ENCODE measurements at places on chromosomes 13 and 19.

GRCh38 chr19:23762884-23763711 lies 4.4 kb upstream of the ZNF681 start:
- peak; percentile 89 for DNase-seq

DNA sequence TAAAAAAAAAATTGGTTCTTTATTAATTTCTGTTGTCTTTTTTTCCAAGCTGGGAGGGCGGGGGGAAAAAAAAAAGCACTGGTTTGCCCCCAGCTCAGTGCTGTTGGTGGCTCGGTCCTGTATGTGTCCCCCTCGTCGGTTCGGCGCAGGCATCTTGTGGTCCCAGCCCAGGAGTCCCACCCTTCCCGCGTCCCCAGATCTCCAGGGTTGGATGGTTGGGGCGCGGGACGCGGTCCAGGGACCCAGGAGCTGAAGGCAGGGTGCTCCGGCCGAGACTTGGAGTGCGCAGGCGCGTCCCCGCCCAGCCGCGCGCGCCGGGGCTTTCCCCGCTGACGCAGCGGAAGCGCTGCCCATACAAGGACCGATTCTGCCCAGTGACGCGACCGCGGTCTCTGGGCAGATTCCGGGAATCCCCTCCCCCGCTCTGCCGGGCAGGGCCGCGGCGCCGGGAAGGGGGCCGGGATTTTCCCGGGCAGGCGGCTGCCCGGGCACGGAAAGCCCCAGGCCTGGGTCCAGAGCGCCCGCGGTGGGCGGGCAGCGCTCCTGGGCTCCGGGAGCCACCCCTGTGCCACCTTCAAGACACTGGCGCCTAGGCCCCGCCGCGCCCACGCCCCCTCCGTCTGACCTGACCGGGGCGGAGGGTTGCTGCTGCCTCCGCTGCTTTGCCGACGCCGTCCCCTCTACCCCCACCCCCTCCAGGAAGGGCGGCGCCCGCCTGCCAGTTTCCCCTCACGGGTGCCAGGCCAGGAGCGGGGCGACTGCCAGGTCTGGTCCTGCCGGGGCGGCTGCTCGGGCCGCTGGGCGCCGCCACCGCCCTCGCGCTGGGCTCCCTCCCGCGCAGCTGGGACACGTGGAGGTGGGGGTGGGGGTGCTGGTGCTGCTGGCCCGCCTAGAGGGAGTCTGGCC lies 2.3 kb downstream of the JUNB start:
- DNase-seq = peak; percentile 94

DNA sequence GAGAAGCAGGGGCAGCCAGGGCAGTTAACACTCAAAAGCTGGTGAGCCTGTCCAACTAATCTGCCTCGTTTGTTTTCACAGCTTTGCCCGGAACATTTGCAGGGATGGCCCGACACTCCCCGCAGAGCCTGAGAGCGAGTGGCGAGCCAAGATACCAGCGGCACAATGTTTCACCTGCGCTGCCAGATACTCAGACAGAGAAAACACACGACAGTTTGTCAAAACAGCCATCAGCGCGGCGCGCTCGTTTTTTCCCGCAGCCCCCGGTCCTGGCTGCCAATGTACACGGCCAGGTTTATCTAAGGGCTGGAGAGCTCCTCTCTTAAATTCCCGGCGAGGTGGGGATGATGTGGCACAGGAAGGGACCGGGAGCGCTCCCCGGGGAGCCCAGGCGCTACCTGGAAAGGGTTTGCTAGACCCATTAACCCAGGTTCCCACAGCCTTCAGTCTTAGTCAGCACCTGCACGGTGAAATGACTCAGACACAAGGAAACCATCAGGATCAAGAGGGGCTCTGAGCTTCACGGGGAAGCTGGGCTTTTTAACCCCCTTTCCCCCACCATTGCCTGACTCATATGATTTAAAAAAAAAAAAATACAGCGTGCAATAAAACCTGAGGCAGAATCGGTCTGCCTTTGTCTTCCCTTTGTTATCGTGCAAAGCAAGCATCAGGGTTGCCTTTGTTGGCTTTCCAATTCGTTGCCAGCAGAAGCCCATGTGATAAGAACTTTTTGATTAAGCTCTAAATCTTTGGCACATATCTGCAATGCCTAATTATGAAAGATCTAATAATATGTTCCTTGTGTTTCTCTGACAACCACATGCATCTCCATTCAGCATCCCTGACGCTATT lies 186.2 kb downstream of the EFNB2 start:
- no peak for DNase-seq

GRCh38 chr19:7744199-7744786 lies 3.0 kb downstream of the CD209 start:
- DNase-seq = no peak

DNA sequence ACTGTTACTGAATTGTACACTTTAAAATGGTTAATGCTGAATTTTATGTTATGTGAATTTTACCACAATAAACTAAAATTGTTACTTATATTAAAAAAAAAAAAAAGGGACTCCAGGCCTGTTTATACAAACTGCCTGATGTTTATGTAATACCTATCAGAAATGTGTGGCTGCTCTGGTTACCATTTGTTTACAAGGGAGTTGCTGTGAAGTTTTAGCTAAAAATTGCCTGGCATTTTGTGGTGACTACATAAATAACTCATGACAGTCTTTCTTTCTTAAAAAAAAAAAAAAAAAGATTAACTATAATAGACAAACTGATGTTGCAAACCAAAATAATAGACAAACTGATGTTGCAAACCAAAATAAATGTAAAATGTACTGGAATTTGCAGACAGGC lies 71.8 kb downstream of the CDADC1 start:
- DNase-seq = no peak

- DNase-seq = no peak
Measured at GRCh38 chr13:93116809-93117208, 109.8 kb upstream of the GPC6 start.

DNA sequence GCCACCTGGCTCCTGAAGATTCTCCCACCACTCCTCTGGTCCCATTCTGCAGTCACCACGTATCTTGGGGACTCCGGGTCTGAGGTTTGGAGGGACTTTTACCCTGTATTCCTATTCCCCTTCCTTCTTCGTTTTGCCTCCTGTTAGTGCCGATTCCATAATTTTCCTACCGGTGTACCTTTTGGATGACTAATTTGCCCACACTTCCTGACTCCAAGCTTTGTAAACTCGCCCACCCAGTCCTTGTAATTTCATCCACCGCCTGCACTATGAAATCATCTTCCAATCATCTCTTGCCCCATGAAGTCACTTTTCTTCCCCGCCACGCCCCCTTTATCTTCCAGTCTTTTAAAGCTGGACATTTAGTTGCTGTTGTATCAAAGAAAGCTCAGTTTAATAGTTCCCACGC lies 572 bp downstream of the UCHL3 start:
- DNase-seq = no peak

DNA sequence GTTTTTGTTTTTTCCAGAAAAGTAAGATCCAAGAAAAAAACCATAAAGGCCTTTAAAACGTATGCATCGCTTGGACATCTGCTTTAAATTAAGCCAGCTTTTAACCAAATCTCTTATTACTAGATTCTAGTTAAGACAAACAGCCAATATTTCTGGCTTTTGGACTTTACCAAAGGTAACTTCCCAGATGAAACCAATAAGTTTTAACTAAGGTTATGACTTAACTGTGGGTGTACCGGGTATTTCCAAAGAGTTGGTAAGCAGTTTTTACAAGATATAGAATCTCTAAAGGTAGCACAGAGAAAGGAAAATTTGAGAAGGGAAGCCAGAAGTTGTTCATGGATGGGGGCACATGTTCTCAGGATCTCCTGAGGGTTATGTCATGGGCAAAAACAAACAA lies 34.0 kb downstream of the CEACAM1 start:
- no peak for DNase-seq

GRCh38 chr13:97946951-97947588 lies 6.4 kb upstream of the IPO5 start:
- no peak for DNase-seq

DNA sequence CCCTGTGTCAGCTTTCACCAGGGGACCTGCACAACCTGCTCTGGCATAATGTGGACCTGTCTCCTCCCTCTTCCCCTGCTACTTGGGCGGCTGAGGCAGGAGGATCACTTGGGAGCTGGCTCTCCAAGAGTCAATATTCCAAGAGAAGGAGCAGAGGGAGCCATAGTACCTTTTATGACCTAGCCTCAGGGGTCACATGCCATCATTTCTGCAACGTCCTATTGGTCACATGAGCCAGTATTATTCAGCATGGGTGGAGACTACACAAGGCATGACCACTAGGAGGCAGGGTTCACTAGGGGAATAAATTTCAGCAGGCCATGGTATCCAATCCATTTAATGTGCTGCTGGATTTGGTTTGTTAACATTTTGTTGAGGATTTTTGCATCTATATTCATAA lies 12.0 kb upstream of the SHFL start:
- DNase-seq = no peak

GRCh38 chr19:50722201-50723013 lies 757 bp upstream of the CLEC11A start:
- no peak for DNase-seq

- no peak for DNase-seq
Measured at GRCh38 chr19:28793391-28794168, 419.4 kb downstream of the UQCRFS1 start.

DNA sequence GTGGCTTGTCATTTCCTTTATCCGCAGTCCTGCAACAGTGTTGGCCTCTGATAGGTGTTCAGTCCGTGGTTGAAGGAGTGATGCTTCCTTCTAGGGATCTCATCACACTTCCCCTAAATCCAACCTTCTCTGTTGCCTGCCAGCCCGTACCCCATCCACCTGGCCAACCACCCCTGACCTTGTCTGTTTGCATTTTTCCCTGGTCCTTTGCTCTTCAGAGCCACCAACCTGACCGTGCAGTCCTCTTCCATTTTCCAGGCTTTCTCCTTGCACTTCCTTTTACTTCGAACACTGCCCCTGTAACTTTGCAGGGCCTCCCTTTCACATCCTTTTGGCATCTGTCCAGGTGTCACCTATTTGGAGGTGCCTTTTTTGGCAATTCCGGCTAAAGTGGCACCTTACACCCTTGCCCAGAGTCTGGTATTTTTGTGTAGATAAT lies 696 bp downstream of the ZNF460 start:
- no peak for DNase-seq

- peak; percentile 10 for DNase-seq
Measured at GRCh38 chr19:27738569-27739193, 1474.3 kb downstream of the UQCRFS1 start.

GRCh38 chr19:3184847-3185460 lies 776 bp upstream of the NCLN start:
- no peak for DNase-seq

GRCh38 chr19:10112037-10112761 lies 706 bp downstream of the P2RY11 start:
- no peak for DNase-seq

DNA sequence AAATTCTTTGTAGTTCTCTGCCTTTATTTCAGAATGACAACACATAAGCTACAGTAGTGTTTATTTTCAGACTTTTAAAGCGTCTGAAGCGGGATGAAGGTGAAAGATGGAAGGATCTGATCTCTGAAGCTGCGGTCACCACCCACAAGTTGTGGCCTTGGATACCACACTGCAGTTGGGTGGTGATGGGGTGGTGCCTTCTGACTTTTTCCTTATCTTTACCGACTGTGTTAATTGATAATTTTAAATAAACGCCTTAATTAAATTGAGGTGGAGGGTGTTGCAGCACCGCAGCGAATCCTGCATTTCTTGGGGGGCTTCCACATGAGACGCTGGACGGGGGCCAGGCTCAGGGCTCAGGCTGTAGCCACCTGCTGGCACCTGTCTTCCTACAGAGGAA lies 1.3 kb downstream of the TFDP1 start:
- no peak for DNase-seq

GRCh38 chr13:114166381-114167131 lies 12.5 kb upstream of the CFAP97D2 start:
- DNase-seq = peak; percentile 58

- no peak for DNase-seq
Measured at GRCh38 chr19:55253842-55254624, 4.8 kb downstream of the PPP6R1 start.

- DNase-seq = no peak
Measured at GRCh38 chr13:38255600-38255999, 94.1 kb upstream of the UFM1 start.

DNA sequence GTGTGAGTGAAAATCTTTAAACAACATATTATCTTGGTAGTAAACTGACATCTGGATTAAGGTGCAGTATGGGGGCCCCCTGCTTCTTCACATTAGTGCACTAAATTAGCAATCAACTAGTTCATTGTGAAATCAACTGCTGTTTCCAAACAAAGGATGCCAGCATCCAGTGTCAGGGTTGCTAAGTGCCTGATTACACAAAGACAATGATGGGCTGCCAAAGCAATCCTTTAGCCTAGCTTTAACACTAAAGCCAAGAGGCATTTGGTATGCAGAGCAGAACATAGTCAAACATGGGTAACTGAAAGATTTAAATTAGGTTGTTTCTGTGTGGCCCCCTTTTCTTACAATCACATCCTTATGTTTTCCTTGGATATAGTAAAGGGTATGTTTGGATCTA lies 543.1 kb upstream of the SLITRK5 start:
- no peak for DNase-seq

GRCh38 chr19:56595548-56595899 lies 422 bp downstream of the ZNF71 start:
- no peak for DNase-seq

- no peak for DNase-seq
Measured at GRCh38 chr19:10712045-10712444, 5.8 kb upstream of the DNM2 start.

GRCh38 chr19:38527466-38528136 lies 90.2 kb downstream of the MAP4K1 start:
- DNase-seq = no peak

- DNase-seq = no peak
Measured at GRCh38 chr19:35155441-35155840, 906 bp downstream of the FXYD5 start.

DNA sequence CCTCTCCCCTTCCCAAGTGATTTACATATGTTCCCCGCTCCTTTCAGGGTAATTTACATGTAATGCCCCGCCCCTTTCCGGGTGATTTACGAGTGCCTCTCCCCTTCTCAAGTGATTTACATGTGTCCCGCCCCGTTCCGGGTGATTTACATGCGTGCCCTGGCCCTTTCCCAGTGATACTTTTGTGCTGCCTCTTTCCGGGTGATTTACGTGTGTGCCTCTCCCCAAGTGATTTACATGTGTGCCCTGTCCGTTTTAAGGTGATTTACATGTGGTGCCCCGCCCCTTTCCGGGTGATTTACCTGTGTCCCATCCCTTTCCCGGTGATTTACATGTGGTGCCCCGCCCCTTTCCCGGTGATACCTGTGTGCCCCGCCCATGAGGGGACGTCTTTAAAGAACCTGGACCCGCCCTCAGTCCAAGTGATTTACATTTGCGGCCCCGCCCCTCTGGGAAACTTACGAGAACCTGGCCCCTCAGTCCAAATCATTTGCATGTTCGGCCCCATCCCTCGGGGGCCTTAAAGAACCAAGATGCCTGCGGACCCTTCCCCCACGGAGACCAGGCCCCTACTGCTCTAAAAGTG lies 559 bp upstream of the LENG9 start:
- peak; percentile 95 for DNase-seq

DNA sequence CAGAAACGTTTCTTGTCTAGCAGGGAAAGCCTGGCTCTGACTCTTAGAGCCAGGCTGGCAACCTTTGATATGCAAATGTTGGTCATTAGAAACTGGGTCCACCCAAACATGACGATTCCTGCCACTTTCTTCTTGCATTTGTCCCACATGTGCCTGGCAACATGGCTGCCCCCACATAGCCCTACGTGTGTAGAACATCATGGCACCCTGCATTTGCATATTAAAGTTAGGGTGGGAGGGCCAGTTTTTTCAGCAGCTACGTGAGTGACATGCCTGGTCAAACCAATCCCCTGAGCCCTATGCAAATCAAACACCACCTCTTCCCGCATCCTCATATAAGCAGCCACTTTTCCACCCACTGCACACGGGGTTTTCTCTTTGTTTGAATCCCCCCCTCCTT lies 95.0 kb downstream of the LIG4 start:
- no peak for DNase-seq
